ENCODE measurements at places on chromosomes 2 and 18.

- DNase-seq, result no peak
Measured at GRCh38 chr2:59413751-59414570, 1139.5 kb downstream of the BCL11A start.

DNA sequence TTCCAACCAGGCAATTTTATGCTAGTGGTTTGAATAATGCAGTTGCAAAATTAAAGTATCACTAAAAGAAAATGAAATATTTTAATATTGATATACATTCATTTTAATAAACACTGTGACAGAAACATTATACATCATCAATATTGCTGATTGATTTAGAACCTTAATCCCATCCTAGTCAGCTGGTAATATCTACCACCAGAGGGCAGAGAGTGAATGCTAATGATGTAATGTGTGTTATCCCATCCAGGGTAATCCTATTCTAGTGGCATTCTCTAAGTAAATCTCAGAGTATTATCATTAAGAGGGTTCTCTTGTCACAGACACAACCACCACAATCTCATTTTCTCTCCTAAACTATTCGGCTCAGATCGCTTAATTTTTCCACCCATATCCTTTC, 477.4 kb downstream of the CPS1 start:
- DNase-seq, result no peak

GRCh38 chr2:216688731-216689340, 6.5 kb downstream of the IGFBP5 start:
- no peak for DNase-seq

GRCh38 chr2:26529406-26530239, 51.7 kb upstream of the OTOF start:
- DNase-seq, result no peak

- no peak for DNase-seq
Measured at GRCh38 chr18:31064130-31064529, 21.6 kb upstream of the DSC3 start.

GRCh38 chr2:191385416-191386160, 140.4 kb downstream of the MYO1B start:
- no peak for DNase-seq
